Upper lobe of left lung (tissue), 6 donors: ENCODE measurements at places on chromosomes 2 and 18. TPM values are rescaled to one million over a fixed set of nuclear protein-coding genes. Genes with fewer than 3 reads are reported as not detected.
A peak's percentile ranks its signal among the peaks of the same experiment; 100 is the strongest.

GRCh38 chr2:173231042-173231441 is 123.6 kb upstream of the CDCA7 start:
- no peak for DNase-seq
- peak overlapping the region; percentile 54 for H3K27ac ChIP-seq
- H3K27me3 ChIP-seq, result no peaks in the 10 kb centered on the region
- H3K4me1 ChIP-seq, result peaks cover 14% of the 10 kb centered on the region

DNA sequence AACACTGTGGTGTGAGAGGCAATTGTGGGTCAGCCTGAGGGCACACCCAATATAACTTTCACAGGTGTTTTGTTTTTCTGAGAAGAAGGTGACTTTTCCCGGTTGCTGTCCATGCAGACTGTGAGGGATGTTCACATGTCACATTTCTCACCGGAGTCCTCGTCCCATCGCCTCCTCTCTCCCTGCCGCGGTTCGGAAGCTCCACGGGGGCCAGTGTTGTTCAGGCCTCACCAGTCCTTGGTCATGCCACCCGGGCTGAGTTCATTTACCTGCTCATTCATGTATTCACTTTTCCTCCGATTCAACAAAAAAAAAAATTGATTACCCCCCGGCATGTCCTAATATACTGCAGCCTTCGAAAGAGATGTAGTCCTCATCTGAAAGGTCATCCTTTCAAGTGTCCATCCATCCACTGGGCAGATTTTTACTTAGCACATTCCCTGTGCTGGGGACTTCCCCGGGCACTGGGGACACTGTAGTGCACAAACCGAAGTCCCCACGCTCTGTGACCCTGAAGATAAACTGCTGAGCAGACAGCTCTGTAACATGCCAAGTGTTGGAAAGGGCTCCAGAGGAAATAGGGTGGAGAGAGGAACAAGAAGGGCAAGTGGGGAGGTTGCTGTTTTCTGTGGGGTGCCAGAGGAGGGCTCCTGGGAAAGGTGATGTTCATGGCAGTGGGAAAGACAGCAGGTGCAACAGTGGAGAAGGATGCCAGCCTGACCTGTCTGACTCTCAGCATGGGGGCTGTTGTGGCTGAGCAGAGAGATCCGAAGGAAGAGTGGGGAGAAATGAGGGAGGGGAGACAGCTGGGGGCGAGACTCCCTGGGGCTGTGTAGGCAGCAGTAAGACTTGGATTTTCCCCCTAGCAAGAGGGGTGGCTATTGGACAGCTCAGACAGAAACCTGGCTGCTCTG is 22.4 kb downstream of the LRRFIP1 start:
- H3K4me1 ChIP-seq, result no peaks in the 10 kb centered on the region
- H3K4me3 ChIP-seq, result no peak overlapping the region
- H3K27me3 ChIP-seq, result no peaks in the 10 kb centered on the region
- peak overlapping the region; percentile 30 for H3K27ac ChIP-seq

DNA sequence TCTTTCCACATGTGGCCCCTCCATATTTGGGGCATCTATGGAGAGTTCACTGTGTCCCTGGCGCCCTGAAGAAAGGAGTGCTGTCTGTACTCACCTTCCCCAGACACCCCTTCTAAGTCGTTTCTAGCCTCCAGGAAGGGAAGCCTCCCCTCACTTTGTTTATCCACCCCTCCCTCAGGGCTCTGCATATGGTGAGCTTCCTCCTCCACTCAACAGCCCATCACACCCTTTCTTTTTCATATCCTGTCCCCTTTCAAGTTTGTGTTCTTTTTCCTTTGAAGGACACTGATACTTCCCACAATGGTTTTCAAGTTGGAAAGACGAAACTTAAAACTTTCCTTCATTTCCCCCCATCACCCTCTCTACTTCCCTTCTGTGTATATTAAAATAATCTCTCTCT is 291.4 kb upstream of the POU3F3 start:
- no peak overlapping the region for H3K4me3 ChIP-seq
- no peaks in the 10 kb centered on the region for H3K4me1 ChIP-seq
- no peaks in the 10 kb centered on the region for H3K36me3 ChIP-seq
- no peak for DNase-seq

GRCh38 chr18:55768255-55768654 is 180.3 kb upstream of the TCF4 start:
- H3K4me3 ChIP-seq, result no peak overlapping the region
- no peak overlapping the region for H3K27ac ChIP-seq
- no peaks in the 10 kb centered on the region for H3K27me3 ChIP-seq
- DNase-seq, result no peak
- no peaks in the 10 kb centered on the region for H3K4me1 ChIP-seq

DNA sequence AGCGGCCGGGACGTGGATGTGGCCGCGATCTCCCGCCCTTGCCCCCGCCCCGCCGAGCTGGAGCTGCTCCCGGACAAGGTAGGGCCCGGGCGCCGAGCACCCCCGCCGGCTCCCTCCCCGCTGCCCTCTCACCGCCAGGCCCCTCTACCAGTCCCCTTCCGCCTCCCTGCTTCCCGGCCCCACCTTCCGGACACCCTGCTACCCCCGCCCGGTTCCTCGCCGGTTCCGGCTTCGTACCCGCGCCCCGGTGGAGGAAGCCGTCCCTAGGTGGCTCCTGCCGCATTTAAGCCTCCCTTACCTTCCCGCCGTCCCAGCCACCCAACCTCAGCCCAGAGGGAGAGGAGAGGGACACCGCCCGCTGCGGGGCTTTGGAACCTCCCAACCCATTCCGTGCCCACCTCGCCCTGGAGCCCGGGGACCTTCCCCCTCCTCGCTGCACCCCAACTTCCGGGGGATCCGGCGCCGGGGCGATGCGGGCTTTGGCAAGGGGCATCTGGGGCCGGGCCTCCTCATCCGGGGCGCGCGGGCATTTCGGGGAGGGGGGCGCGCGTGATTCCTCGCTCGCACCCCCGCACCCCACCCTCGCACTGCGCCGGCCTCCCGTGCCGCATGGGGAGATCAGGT is 475 bp downstream of the B3GNT2 start:
- H3K27me3 ChIP-seq, result no peaks in the 10 kb centered on the region
- H3K4me1 ChIP-seq, result peaks cover 48% of the 10 kb centered on the region
- H3K36me3 ChIP-seq, result no peaks in the 10 kb centered on the region
- peak overlapping the region; percentile 93 for H3K27ac ChIP-seq
- peak; percentile 92 for DNase-seq

- H3K36me3 ChIP-seq, result peaks cover 37% of the 10 kb centered on the region
- DNase-seq, result no peak
- no peaks in the 10 kb centered on the region for H3K4me1 ChIP-seq
- H3K4me3 ChIP-seq, result no peak overlapping the region
- no peaks in the 10 kb centered on the region for H3K27me3 ChIP-seq
These were observed 97.2 kb downstream of the SP100 start for GRCh38 chr2:230512955-230513748.

GRCh38 chr2:224927646-224928173 is 114.6 kb downstream of the DOCK10 start:
- H3K27me3 ChIP-seq, result no peaks in the 10 kb centered on the region
- no peak overlapping the region for H3K4me3 ChIP-seq
- DNase-seq, result peak; percentile 75
- peak overlapping the region; percentile 68 for H3K27ac ChIP-seq
- peaks cover 45% of the 10 kb centered on the region for H3K4me1 ChIP-seq

GRCh38 chr18:59520562-59521355 is 161.7 kb upstream of the LMAN1 start:
- no peaks in the 10 kb centered on the region for H3K27me3 ChIP-seq
- no peaks in the 10 kb centered on the region for H3K36me3 ChIP-seq
- no peak overlapping the region for H3K27ac ChIP-seq
- H3K4me1 ChIP-seq, result peaks cover 8% of the 10 kb centered on the region
- no peak for DNase-seq
- no peak overlapping the region for H3K4me3 ChIP-seq

The IL1RL2 gene
- total RNA-seq, result 1.5 TPM

The UGT1A10 gene
- total RNA-seq, result not detected

The MSTN gene
- total RNA-seq, result not detected

The LOXHD1 gene
- total RNA-seq, result 0.74 TPM
